Kidney epithelial cell (primary cell): ENCODE measurements at places on chromosomes 16 and 17. TPM values are rescaled to one million over a fixed set of nuclear protein-coding genes. Genes with fewer than 3 reads are reported as not detected.

DNA sequence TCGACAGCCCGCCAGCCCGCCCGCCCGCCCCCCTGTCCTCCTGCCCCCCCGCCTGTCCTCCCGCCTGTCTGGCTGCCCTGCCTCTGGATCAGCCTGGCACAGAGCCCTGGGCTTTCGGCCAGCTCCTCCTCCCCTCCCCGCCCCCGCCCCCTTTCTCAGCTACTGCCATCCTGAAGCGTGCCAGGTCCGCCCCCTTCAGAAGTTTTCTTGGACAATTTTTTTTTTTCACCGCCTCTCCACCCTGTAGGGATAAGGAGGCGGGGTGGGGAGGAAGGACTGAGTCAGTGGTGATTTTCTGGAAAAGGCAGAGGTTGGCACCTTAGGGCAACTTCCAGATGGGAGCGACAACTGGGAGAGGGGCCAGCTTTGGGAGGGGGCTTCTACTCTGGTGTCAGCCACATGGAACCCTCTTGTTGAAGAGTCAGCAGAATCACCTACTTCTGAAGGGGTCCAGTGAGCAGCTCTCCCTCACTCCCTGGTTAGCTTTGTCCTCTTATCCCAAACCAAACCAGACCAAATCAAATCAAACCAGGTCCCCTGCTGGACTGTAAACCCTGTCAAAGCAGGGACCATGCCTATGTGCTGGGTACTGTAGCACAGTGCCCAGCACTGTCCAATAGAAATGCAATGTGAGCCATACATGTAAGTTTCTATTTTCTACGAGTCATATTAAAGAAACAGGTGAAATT, 19.7 kb downstream of the IGF2BP1 start:
- no peak for DNase-seq

GRCh38 chr17:11388054-11388453, 147.0 kb downstream of the SHISA6 start:
- no peak for DNase-seq

GRCh38 chr16:73047536-73048291, at the start of gene ZFHX3:
Gene ZFHX3, minus strand, starts transcription at chr16:73048128. Its CDS starts 87,983 bp downstream, at chr16:72960145.
- no peak for DNase-seq

Gene SRCIN1
- 0.27 and 0.84 TPM in 2 replicates for total RNA-seq

Gene GFAP
- total RNA-seq: not detected in 2 replicates

DNA sequence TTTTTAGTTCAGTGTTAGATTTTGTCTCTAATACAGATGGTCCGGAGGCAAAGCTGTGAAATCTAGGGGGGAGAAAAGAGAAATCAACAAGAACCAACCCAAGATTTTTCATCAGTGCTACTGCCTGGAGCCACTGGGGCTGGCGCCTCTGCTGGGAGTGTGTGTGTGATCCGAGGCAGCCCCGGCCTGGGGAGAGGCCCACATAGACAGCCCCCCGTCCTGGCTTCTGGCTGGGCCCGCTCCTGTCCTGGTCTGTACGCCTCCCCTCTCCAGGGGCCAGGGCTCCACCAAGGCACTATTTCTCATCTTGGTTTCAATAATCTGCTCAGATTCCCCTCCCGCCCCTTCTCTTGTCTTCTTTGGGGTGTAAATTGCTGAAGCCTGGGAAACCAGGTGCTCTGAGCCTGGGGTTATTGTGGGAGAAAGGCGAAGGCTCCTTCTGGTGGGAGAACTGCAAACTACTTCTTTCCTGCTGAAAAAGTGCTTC, 7.8 kb downstream of the BAHCC1 start:
- DNase-seq: no peak

DNA sequence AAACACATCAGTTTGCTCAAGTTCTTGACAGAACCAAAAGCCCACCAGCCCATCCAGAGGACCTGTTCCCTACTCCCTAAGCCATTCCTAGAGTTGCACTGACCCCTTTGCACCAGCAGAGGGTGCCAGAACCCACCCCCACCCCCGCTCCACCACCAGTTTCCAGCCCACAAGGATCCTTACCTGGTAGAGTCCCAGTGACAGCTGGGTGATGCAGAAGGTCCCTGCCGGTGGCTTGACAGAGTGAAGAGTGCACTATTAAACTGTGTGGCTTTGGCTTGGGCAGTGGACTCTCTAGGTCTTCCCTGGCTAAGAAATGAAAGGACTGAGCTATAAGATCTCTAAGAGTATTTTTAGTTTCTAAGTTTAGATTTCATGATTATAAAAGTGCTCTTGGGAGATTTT, 73.3 kb upstream of the MTMR4 start:
- DNase-seq: no peak

DNA sequence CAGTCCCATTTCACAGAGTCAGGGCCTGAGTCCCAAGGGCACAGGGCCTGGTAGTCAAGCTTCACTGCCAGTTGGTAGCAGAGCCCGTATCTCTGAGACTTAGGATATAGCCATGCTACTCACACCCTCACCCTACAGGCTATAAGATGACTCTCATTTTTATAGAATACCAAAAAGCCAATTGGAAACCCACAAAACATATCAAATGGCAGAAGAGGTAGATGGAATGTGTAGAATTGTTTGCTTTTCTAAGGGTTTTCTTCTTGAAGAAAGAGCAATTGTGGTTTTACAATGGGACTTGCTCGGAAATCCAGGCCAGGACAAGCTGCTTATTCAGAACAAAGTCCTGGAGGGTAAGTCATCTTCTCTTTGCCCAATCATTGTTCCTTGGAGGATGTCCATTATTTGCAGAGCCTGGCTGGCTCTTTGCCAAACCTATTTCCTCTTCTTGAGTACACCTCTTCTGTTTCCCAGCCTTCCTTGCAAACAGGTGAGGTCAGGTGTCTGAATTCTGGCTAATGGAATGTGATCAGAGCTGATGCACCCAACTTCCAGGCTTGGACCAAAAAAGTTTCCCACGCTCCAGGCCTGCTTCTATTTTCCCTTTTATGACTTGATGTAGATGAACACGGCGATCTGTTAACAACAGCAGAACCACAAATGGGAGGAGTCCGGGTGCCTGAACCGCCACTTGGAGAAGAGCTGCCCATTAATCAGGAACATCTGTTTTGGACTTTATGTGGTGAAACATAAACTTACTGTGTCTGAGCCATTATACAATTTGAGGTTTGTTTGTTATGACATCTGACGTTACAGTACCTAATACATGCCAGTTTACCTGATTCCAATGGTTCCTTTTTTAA, 16.9 kb upstream of the CCL22 start:
- DNase-seq: peak; percentile 94

DNA sequence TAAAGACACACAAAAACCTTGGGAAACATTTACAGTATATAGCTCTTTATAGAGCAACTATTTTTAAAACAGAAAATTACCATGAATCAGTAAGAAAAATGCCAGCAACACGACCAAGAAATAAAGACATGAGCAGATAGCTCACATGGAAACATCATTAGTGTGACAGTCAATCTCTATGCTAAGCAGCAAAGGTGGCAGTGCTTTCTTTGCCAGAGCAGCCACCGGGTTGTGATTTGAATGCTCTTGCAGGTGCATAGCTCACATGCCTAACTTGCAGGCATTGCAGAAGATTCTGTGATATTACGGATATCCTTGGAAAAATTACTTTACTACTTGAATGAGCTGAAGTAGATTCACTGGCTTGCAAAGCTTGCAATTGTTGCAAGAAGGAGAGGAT, 652.9 kb upstream of the C16orf82 start:
- no peak for DNase-seq

GRCh38 chr16:30953511-30954124, 3.9 kb upstream of the SETD1A start:
- no peak for DNase-seq

- peak; percentile 93 for DNase-seq
Observed at GRCh38 chr16:67226804-67227566, at the start of gene TMEM208. Gene TMEM208, plus strand, starts transcription at chr16:67227130. Its CDS starts 89 bp downstream, at chr16:67227219.

DNA sequence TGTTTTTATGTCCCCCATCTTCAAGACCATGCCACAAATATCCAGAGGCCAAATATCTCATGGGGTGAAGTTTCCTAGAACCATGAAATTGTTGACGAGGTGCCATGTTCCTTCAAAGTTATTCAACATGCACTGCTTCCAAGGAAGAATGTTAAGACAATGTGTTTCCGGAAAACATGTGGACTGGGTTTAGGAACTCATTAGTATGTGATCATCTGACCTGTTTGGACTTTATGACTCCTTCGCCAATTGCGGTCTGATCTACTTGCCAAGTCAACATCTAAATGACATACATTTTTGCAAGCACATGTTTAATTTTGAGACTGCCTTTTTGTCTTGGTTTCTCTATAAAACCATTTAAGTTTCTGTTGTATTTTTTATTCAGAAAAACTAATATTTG, 234.8 kb downstream of the MAF start:
- DNase-seq: no peak

DNA sequence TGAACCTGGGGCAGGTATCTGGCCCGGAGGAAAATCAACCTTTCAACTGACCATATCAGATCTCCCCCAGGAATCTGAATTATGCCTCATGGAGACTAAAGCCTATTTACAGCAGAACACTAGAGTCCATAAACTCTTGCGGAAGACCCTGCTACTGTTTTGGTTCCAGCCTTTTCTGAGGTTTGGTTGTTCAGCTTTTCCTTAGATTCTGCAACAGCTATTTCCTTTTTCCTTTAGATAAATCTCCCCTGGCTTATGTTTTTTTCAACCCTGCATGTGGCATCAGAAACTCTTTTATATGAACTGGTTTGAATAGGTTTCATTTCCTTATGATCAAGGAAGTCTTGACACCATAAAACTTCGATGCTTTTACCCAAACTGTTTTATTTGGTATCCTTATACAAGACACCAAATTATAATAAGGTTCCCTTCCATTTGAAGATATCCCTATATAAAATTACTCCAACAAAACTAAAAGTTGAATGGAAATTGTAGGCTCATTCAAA, 13.1 kb downstream of the SPOP start:
- no peak for DNase-seq

Gene MARVELD3
- 9.7 and 15.7 TPM in 2 replicates for total RNA-seq

Gene CCL16
- not detected in 2 replicates for total RNA-seq

Gene C17orf50
- total RNA-seq: not detected in 2 replicates

DNA sequence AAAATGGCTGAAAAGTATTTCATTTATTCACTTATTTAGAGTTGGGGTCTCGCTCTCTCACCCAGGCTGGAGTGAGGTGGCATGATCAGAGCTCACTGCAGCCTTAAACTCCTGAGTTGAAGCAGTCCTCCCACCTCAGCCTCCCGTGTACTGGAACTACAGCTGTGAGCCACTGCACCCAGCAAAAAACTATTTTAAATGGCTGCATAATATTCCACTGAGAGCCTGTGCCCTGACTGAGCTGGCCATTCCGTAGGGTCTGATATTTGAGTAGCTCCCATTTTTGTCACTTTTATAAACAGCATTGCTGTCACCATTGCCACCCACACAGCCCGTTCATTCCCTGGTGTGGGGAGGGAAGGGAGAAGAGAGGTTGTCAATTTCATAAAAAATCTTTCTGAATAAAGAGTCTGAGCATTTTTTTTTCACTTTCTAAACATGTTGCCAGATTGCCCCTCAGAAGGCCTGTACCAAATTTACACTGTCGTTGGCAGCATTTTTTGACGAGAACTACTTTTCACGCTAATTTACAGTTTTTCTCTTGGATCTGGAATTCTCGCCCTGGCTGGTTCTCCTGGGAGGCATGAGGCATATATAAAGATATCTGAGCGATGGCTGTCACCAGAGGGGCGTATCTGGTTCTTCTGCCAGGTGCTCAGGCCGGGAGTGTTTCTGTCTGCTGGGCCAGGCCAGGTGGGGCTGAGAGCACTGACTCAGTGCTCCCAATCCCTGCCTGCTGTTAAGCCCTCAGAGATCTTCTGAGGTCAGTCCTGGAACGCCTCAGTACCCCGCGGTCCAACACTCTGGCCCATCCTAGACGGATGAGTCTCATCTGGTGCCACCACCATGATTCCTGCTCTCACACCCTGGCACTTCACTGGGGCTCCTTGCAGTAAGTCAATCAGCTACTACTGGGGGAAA, 7.2 kb upstream of the KIFC3 start:
- no peak for DNase-seq

Gene TGFB1I1
- 116 and 138 TPM in 2 replicates for total RNA-seq

- DNase-seq: peak; percentile 85
Observed at GRCh38 chr16:29899516-29900101, at the start of gene SEZ6L2. Gene SEZ6L2, minus strand, starts transcription at chr16:29899550. Its CDS starts 531 bp downstream, at chr16:29899019.

DNA sequence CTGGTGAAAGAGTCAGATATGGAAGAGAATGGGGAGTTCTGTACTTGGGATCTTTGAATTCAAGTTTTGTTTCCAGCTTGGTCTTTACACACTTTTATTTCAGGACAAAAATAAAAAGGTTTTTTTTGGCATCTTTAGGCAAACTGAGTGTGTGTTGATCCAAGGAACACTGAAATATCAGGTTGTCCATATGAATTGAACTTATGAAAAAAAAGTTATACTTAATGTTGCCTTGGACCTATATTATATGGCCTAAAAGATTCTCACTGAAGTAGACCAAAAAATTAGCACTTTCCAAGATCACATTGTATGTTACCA, 14.9 kb downstream of the KPNB1 start:
- no peak for DNase-seq
